ENCODE measurements at places on chromosomes 6 and 20.

GRCh38 chr20:32165836-32166545 lies 41.6 kb downstream of the PLAGL2 start:
- no peak for DNase-seq

GRCh38 chr6:7175462-7175861 lies 67.7 kb downstream of the RREB1 start:
- DNase-seq: no peak

- DNase-seq: peak; percentile 63
These were observed 816 bp downstream of the NPEPL1 start for GRCh38 chr20:58693226-58694006.

DNA sequence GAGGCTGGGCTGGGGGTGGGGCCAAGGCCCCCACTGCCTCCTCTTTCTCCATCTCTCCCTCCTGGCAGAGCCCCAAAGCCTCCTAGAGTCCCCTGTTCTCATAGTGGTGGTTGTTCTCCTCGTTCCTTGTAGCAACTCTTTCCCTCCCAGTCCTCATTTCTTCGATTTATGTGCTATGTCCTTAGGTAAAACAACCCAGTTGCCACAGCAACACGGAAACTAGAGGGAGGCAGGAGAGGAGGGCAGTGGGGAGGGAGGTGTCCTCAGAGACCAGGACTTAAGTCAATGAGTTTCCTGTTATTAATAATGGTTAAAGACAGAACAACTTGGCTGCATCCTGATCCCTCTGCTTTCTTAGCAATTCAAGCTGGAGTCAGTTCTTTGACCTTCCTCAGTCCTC lies 161.0 kb downstream of the INSM1 start:
- DNase-seq: no peak

DNA sequence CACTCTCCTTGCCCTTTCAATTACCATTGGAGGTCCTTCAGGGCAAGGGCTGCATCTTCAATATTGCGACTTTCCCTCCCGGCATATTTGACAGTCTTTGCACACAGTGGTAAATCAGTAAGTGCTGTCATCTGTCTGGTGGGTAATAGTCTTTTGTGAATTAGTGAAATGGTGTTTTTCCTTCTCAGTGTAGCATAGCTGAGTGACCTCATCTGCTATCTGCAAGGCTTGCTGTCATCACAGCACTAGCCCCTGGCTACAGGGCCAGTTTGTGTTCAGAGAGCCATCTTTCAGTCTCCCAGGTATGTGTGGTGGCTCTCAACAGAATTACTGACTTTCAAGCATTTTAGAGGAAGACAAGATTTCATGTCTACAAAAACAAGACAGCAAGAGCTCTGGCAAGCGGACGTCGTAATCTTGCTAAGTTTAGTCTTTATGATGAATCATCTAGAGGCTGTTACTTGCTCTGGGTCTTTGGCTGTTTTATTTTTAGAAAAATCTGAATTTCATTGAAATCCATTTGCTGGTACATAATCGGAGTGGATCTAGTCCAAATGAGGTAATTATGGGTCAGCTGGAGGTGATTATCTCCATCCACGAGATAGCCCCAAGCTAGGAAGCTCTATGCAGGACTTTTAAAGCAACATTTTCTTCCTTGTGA lies 528.9 kb downstream of the EPM2A start:
- no peak for DNase-seq

DNA sequence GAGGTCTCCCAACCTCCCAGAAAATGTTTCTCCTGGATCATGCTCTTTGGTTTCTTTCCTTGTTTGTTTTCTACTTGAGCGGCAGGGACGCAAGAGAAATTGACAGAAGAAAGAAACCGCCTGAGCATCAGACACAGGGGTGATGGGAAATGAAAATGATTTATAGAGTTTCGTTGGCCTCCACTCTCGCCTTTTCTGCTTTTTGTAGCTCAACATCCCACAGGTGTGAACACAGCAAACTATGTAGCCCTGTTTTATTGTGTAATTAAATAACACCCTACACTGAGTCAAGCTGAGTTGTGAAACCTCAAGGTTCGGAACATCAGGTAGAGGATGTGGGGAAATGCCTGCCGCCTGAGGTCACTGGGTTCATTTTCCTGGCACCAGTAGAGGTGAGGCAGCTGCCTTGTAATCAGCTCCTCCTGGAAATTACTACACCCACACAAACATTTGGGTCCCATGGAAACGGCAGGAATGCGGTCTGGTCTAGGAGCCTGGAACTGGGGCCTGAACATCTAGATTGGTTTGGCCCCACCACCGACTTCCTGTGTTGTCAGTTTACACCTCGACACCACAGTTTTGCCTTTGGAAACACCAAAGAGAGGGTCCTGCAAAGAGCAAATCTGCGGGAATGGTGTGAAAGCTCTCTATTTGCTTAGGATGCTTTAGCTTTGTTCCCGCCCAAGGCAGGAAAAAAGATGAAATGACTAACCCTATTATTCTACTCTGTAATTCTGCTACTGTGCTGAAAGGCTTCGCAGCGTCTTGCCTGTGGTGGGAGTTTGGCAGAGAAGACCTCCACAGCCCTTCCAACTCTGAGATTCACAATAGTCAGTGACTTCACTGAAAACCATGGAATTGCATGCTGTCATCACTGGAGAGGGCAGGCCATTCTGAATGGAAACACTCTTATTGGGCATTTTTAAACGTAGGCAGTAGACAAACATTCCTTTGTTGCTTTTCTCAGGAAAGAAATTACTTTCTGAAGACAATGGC lies 53.0 kb downstream of the ADAT2 start:
- no peak for DNase-seq

GRCh38 chr6:88612631-88613030 lies 350.8 kb downstream of the RNGTT start:
- no peak for DNase-seq

DNA sequence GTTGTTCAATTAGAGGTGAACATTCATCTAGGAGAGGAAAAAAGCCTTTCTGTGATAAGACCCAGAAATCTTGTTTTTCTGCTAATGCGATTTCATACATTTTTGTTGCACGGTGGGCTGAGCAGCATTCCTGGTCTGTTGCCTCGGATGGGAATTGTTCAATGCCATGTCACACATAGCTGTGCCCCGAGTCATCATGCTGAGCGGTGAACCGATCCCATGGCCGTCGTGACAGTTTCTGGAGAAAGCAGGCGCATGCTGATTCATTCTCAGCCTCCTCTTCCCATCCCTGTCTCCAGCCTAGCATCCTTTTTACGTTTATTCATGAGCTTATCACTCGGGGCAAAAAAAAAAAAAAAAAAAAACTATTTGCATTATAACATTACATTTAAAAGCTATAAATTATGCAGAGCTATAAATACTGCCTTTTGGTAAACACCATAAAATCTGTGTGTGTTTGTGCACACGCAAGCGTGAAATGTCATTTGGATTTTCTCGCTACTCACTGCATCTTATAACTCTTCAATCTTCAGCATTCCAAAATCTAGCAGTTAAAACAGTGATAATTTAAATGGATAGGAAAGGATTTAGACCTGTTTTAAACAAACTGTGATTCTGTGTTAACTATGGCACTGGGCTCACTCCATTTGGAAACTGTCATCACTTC lies 58.9 kb upstream of the IFNGR1 start:
- peak; percentile 55 for DNase-seq

DNA sequence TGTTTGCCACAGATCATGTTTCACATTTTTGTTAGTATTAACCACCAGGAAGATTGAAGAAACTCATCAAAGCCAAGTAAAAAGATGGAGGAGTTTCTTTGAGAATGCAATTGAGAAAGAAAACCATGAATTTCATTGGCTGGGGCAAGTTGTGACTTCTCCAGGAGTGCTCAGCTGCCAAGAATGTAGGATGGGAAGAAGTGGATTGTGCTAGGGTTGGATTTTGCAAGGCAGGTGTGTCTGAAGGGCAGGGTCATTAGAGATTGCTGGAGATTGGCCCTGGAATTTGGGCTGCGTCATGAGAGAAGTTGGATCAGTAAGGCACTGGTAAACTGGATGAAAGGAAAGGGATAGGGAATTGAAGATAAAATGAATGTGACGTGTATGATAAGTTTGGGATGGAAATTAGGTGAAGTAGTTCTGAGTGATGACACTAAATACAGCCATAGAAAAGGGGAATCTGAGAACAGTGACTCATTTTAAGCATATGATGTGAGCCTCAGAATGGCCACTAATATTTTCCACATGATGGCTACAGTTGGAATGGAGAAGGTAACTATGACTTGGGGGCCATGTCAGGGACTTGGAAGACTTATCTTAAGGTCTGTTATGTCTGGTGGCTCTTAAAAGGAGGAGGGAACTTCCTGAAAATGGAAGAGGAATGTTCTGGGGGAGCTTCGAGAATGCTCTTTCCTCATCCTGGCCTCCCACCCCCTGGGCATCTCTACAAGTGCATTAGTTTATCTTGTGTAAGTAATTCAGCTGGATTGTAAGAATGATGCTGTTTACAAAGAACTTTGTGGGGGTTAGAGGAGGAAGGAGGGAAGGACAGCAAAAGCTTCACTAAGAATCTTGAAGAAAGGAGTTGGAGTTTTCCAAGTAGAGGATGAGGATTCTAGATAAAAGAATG lies 27.8 kb upstream of the ERVFRD-1 start:
- no peak for DNase-seq

GRCh38 chr6:123024976-123025375 lies 28.9 kb downstream of the CLVS2 start:
- DNase-seq: no peak

- DNase-seq: no peak
These were observed 41.2 kb downstream of the DUSP22 start for GRCh38 chr6:333379-334002.

- DNase-seq: no peak
These were observed 2.4 kb upstream of the CCR6 start for GRCh38 chr6:167120583-167120903.

GRCh38 chr6:167996424-167997199 lies 859 bp upstream of the KIF25 start:
- peak; percentile 49 for DNase-seq

GRCh38 chr6:157488716-157489118 lies 107.7 kb downstream of the ZDHHC14 start:
- no peak for DNase-seq

DNA sequence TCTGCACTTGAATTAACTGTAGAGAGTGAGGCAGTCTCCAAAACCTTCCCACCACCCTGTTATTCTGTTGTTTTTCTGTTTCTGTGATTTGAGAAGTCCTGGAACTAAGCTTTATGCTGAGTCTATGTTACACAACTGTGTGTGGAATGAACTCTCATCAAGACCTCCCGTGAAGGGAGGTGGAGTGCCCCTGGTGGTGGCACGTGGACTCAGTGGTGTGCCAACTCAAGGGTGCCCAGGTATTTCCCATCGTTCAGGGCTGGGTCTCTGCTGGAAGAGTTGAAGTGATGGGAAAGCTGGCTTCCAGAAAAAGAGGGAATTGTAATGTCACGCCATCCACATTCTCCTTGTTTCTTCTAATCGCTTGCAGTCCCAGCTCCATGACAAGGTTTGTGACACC lies 374.2 kb downstream of the SMOC2 start:
- no peak for DNase-seq

DNA sequence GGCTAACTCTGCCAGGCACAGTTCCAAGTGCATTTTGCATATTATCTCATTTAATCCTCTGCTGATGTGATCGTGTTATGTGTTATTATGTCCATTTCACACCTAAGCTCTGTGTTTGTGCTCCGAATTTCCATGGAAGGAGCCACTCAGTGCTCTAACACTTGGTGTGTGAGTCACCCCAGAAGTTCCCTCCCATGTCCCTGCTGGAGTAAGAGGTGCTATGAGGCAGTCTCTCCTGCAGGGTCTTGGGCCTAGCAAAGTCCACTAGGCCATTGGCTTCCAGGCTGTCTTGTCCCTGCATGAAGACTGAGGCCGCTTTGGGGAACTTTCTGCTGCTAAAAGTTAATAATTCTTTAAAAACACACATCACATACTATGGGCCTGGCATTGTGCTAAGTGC lies 405.9 kb upstream of the SULF2 start:
- no peak for DNase-seq

DNA sequence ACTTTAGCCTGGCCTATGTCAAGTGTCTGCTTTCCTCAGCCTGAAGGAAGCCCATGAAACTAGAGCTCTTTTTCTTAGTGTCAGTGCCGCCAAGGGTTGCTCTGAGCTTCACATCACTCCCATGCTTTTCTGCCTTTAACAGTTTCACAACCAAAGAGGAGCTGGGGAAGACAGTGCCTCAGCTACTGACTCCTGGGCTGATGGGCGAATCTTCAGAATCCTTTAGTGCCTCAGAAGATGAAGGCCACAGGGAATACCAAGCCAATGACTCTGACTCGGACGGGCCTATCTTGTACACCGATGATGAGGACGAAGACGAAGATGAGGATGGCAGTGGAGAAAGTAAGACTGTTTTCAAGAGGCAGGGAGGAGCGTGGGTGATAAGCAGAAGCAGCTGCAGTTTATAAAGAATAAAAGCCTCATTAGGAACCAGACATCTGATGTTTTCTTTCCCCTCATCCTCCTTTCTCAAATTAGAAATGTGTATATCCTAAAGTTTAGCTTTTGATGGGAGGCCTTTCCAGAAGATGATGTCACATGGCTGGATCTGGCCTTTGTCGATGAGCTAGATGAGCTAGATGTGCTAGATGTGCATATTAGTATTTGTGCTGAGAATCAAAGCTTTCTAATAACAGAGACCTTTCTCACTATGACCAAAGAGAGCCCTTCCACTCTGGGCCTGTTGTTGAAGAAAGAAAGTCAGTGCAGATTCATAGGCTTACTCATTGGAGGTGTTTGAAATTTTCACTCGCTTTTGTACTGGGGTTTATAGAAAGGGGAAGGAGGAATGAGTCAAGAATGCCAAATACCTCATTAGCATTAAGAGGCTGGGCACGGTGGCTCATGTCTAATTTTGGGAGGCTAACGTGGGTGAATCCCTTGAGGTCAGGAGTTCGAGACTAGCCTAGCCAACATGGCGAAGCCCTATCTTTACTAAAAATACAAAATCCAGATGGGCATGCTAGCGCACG lies 70.7 kb upstream of the LTV1 start:
- DNase-seq: no peak

DNA sequence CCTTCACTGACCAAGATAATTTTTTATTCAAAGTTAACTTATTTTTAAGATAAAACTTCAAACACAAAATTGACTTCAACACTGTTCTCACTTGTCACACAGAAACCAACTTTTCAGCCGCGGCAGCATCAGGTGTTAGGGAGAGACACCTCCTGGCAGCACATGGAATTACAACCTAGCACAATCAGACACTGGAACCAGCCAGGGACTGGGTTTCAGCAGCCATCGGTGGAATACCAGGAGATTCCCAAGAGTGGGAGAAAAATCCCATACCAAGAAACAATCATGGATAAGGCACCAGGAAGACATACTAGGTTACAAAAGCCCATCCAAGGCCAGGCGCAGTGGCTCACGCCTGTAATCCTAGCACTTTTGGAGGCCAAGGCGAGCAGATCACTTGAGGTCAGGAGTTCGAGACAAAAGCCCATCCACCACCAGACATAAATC lies 70.0 kb downstream of the SNX5 start:
- DNase-seq: peak; percentile 74
